ENCODE measurements at places on chromosomes 5 and 9.

DNA sequence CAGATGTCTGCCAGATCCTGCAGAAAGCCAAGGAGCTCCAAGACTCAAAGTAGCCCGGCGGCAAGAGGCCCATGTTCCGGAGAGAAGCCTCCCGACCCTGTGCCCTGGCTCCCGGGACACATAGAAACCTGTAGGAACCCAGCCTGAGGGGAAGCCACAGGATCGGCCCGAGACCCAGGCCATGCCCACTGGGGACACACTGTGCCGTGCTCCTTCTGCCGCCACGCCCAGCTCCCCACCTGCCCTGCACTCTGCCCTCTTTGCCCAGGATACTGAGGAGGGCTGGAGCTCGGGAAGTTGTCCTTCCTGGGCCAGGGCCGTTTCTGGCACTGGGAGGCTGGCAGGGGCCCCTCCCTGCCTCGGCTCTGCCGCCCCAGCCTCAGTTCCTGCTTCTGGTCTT is 10.5 kb upstream of the ENDOG start:
- DNase-seq = no peak

GRCh38 chr5:132663771-132664695 is 6.1 kb downstream of the IL13 start:
- DNase-seq = peak; percentile 75

DNA sequence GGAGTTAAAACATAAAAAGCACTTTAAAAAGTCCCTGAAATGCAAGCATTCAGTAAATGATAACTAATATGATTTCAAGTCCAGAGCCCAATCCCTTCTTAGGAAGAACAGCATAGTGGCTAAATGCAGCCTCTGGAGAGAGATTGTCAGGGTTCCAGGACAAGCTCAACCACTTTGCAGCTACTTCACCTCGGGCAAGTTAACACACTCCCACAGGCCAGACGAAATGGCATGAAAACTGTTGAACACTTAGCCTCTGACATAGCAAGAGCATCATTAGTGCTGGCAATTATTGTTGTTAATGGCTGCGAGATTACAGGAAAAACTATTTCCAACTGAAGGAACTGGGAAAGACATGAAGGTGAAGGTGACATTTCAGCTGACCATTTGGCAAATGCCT is 205.8 kb downstream of the GRIA1 start:
- DNase-seq = no peak

DNA sequence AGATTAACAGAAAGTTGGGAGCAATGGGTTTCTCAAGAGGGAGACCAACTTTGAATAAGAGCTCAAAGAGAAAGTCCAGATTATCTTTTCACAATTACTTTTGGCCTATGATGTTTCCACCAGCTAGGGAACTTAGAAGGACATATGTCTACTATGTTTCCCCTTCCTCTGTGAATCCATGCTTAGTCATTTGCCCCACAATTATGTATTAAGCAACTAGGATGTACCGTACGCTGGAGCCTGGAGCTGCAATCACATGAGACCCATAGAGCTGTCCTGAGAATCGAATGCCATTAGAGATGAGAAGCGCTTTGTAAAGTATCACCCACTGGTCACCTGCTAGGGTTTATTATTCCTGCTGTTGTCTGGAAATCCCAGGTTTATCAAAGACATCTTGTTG is 78.8 kb downstream of the PDE6A start:
- no peak for DNase-seq

GRCh38 chr9:91842358-91843049 is 107.5 kb downstream of the ROR2 start:
- DNase-seq = no peak

GRCh38 chr5:56457887-56458812 is 225.0 kb upstream of the ANKRD55 start:
- DNase-seq = no peak

DNA sequence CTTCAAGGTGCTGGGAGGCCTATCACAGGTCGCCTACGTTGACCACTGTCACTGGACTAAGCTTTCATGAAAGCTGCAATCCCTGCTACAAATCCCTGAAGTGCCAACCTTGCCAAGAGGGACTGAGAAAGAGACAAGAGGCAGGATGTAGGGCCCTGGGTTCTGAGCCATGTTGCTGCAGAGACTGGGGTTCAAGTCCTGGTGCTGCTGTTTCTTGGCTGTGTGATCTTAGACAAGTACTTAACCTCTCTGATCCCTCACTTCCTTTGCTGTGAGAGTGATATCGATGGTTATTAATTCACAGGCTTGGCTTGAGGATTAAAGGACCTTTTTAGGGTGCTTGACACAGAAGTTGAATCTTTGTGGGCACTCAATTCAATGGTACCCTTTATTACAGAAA is 15.5 kb downstream of the CSF1R start:
- DNase-seq = no peak

DNA sequence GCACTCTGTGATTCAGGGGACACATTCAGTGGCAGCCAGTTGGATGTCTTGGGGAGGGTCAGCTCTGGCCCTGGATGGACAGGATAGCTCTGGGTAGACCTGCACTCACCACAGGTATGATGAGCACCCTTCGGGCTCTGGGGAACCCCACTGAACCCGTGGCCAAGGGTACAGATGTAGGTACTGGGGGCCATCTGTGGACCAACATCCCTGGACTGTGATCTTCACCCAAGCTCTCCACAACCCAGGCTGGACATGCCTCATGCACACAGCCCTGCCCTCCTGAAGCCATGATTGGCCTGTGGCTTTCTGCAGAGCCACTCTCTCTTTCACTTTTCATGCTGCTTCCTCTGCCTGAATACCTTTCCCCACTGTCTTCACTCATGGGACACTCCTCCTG is 15.6 kb upstream of the ACSL6 start:
- DNase-seq = no peak

DNA sequence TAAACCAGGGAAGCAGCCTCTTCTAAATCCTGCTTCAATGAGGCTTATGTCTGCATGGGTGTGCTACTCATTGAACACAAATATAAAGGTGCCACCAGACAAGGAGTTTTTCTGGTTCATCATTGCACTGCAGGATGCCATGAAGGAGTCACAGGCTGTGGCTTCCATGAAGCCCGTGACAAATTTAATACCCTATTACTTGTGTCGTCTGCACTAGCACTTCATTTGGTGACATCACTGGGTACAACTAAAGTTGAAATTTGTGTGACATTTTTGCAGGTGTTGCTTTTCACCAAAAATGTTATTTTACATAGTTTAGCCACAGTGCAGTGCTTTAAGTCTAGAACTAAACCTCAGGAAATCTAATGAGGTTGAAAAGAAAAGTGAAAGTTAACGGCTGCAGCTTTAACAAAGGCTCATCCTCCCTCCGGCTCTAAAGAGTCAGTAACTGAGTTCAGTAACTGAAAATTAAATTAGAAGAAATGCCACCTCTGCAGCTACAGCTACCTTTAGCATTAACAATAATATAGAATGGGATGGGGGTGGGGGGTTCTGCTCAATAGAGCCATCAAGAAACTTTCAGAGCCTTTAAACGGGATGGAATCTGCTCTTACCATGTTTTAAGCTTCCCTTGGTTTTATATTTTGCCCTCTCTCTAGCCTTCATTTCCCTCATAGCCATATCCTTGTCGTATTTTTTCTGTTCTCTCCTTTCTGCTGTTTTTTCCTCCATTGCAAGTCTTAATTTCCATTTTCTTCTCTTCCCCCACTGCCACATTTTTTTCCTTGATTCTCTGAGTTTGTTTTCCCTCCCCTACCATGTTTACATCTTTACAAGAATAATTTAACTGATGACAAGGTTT is 233.8 kb upstream of the TMEM161B start:
- DNase-seq = peak; percentile 26

DNA sequence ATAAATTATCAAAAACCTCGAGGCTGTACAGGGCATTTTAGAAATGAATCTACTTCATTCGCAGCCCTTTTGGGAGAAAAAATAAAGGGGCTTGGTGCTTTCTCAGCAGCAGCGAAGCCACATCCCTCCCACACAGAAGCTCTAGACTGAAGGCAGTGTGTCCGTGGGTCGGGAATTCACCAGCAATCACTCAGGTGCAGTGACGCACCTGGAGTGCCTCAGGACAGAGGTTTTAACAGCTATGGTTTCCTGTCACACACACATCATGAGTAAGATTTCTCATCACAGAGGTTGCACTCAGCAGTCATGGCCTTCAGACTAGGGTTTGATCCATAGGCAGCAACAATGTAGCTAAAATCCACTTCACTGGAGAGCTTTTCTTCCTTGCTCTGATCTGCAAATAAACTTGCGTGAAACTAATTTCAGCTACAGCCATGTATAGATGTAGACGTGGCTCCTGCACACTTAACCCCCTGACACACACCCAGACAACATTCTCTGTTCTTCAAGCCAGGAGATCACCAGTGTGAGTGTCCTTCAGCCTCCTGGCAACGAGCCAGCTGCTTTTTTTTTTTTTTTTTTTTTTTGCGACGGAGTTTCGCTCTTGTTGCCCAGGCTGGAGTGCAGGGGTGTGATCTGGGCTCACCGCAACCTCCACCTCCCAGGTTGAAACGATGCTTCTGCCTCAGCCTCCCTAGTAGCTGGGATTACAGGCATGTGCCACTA is 34.8 kb downstream of the DYNC2I2 start:
- DNase-seq = no peak

- no peak for DNase-seq
Measured at GRCh38 chr9:83198371-83198770, 135.4 kb upstream of the RASEF start.

GRCh38 chr9:27675354-27675753 is 102.1 kb upstream of the C9orf72 start:
- no peak for DNase-seq

DNA sequence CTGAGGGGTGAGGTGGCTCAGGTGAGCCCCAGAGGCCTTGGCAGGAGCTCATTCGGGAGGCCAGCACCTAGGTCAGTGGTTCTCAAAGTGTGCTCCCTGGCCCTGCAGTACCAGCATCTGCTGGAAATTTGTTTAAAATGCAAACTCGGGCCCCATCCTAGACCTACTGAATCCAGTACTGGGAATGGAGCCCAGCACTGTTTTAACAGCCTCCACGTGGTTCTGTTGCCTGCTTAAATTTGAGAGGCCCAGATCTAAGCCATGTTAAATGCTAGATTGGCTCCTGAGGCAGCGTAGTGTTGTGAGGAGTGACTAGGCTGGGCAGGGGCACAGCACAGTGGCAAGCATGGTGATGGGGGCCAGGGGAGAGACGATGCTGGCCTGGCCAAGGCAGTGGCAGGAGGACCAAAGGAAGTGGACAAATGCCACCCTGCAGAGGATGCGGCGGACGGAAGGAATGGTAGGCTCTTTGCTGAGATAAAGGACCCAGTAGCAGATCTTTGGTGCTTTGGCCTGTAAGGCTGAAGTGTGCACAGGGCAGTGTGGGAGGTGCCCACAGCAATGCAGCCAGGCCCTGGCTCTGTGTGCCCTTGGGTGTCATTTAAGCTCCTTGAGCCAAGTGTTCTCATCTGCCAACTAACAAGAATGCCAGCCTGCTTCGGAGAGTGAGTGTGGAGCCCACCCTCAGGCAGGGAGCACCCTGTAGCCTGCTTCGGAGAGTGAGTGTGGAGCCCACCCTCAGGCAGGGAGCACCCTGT is 4.2 kb downstream of the PRR7 start:
- no peak for DNase-seq

DNA sequence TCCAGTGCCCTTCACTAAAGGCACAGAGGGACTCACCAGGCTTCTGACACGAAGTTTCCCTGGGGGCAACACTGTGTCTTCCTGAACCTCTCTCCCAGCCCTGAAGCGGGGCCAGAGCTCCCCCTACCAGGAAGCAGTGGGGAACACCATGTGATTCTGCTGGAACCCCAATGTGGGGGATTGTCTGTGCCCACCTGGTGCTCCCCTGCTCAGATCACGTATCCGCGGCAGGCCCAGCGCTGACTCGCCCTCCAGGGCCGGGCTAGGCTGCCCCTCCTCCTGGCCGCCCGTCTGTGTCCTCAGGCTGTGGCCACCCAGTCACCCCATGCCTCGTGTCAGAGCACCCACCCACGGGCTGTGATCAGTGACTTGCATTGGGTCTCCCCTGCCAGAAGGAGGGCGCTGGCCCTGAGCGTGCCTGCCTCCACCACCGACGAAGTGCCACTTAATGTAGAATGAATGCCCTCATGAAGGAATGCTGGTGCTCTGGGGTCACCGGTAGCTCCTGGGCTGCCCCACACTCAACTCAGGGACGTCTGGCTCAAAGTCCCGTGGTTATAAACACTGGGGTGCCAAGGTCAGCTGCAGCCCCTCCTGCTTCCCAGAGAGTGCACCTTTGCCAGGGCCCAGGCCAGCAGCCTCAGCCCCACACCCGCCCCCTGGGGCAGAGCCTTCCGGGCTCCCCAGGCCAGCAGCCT is 22.1 kb downstream of the SARDH start:
- no peak for DNase-seq

GRCh38 chr5:6576861-6577501 is 55.9 kb downstream of the NSUN2 start:
- no peak for DNase-seq

GRCh38 chr5:146630472-146630871 is 114.5 kb upstream of the GPR151 start:
- no peak for DNase-seq

DNA sequence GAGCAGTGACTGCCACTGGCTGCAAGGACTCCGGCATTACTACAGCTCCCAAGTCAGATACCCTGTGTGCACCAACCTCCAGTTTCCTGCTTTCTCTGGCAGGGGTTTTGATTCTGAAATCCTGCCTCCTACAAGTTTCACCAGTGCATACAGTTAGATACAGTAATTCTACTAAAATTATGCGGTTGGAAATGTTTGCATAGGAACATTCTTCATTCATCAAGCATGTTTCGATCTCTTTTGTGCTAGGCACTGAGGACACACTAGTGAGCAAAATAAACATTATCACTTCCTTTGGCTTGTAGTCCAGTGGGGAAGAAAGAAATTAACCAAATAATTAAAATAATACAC is 152.2 kb downstream of the TMEM167A start:
- no peak for DNase-seq

DNA sequence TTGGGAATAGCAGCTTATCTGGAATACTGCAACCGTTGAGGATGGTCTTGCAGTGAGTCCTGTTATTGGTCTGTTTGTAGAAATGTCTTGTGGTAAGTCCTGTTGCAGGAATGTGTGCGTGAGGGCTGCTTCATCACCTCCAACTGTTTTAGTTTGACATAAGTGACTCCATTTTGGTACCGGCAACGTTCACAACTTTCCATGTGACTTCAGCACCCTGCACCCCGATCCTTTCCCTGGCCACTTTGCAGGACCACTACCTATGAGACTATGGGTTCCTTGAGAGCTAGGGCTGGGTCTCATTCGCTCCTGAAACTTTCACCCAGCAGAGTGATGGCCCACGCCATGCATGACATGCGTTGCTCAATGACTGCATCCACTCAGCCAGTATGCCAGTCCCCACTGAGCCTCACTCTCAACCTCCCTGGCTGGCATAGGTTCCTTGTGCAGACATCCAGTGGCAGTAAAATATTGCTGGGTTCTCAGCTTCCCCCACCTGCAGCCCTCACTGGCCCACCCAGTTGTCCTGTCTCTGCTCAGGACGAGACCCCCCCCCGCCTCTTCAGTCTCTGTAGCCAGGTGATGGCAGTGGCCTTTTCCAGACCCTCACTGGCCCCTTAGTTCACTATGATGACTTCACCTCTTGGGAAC is 8.0 kb downstream of the SURF6 start:
- no peak for DNase-seq

DNA sequence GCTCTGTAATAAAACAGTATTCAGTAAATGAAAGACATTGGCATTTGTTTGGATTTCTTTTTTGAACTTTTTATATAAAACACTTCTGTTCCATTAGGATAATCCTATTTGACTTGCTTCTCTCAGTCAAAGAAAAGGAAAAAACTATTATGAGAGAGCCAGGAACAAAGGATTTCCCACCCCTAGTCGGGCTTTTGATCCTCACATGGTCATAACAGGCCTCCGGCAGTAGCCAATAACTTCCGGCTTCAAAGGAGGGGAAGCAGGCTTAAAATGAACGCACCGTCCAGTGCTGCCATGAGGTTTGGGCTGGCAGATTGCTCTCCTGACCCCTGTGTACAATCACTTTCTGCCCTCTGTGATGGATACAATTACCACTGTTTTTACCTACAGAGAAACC is 209.3 kb downstream of the ZNF608 start:
- no peak for DNase-seq
